ENCODE measurements at places on chromosomes 3 and 15.

DNA sequence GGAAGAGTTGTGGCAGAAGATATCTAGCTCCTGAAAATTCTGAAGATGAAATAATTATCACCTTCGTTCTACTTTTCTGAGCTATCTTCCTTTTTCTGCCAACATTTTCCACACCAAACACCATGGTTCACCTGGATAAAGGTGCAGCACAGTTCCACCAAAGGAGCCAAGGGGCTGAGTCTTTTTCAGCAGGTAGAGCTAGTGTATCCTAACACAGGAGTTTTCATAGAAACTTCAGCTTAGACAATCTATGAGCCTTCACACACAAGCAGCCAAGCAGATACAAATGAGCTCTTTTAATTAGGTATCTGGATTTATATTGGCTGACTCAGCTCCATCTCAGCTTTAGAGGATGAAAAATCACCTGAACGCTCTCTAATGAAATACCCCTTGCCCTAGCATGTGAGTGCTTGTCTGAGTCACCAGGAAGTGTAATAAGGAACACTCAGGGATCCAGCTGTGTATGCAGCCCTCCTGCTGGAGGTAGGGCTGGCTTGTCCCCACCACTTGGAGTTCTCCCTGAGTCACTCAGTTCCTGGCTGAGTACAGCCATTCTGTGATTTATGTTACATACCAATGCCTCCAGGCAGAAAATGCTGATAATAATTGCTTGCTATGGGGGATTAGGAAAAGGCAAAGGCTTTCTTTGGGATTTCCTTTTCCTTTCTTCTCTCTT lies 385.7 kb downstream of the LSAMP start:
- no peak for DNase-seq

DNA sequence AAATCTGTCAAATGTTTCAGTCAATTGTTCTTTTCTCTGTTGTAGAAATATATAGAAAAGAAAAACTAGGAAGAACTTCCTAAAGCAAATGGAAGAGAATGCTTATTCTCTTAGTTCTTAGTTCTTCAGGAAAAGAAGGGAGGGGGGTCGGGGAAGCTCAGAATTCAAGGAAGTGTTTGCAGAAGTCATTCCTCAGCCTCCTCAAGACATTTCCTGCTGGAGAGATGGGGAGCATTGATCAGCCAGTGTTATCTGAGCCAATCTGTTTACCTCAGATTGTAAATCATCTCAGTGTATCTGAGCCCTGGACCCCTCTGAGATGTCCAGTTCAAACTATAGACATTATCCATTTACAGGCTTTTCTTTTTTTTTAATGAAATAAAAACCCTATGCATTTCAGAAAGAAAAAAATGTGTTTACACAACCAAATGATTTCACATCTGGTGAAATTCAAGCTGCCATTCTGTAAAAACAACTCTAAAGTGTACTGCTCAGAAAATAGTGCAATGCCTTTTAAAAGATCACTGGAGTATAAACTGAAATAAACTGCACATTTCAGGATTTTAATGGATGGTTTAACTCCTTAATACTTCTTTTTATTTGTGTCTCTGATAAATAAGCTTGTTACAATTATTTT lies 460.7 kb downstream of the ROBO1 start:
- DNase-seq = no peak

GRCh38 chr3:157174290-157174648 lies 14.3 kb upstream of the CCNL1 start:
- DNase-seq = no peak

DNA sequence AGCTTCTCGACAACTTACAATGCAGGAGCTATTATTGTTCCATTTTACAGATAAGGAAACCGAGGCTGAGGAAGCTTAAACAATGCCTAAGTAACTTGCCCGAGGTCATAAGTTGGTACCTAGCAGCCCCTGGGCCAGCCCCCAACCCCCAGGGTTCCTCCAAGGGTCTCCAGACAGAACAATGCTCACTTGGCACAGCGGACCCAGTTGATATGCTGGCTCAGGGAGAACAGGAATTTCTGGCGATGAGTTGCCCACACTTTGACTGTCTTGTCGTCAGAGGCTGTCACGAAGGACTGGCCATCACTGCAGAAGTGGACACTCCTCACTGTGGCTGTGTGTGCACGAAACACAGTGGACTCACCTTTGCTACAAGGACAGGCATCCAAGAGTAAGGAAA lies 5.2 kb downstream of the POC1A start:
- DNase-seq = no peak

GRCh38 chr3:56800130-56800831 lies 1.5 kb downstream of the ARHGEF3 start:
- DNase-seq = peak; percentile 56

- no peak for DNase-seq
Measured at GRCh38 chr3:122572940-122573412, 4.5 kb upstream of the PARP15 start.

DNA sequence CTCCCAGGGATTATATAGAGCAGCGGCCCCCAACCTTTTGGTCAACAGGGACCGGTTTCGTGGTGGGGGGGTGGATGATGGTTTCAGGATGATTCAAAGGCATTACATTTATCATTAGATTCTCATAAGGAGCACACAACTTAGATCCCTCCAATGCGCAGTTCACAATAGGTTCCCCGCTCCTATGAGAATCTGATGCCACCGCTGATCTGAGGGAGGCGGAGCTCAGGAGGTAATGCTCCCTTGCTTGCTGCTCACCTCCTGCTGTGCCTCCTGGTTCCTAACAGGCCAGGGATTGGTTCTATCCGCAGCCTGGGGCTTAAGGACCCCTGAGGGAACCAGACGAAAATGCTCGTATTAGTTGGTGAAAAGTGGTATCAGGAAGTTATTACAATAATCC lies 1.3 kb upstream of the HACD2 start:
- DNase-seq = peak; percentile 4

DNA sequence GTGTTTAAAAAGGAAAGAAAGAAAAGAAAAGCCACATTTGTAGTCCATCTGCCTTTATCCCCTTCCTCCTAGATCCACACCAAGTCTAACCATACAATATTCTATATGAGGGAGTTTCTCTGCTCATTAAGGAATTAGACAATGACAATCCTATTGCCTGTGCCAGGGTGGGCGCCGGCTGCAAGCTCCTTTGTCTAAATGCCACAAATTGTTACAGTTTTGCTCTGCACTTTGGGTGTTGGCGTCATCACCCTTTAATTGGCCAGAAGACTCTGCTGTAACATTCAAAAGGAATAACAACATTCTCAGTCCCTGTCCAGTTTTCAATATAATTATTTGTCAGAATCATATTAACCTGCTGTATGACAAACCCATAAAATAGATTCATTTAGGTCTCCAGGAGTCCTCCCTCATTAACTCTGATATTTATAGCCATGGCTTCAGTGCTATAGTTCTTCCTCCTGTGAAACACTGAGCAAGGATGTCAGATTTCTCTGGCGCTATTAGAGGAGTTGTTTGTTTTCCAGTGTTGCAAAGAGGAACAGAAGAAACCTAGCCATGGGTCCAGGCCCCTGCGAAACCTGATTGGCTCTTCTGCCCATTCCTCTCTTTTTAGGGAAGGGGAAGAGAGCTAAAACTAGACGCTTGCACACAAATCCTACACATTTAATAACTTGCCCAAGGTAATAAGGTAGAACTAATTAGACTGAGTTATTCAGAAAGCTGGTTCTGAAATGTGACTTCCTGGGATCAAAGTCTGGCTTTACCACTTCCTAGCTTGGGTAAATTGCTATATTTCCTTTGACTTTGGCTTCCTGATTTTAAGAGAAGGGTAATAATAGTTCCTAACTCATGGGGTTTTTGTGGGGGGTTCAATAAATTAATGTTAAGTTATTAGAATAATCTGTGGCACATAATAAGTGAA lies 112.4 kb downstream of the CD47 start:
- DNase-seq = no peak

DNA sequence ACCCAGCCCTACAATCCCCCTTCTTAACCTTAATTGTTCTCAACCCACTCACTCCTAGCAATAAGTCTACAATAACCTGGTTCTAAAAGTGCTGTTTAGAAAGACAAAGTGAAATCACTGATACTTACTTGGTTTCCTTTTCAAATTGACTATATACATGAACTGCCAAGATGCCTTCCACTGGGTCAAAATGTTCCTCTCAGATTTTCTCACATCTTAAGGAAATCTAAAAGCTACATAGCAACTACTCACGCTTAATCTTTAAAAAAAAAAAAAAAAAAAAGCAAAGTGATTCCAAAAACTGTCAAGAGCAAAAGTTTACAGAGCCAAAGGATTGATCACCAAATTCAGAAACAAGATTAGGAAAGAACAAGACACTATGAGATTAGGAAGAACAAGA lies 68.7 kb upstream of the MAP4 start:
- no peak for DNase-seq

GRCh38 chr3:159797771-159798170 lies 190.9 kb upstream of the IL12A start:
- no peak for DNase-seq

- DNase-seq = no peak
Measured at GRCh38 chr3:29978036-29978435, 628.4 kb upstream of the TGFBR2 start.

DNA sequence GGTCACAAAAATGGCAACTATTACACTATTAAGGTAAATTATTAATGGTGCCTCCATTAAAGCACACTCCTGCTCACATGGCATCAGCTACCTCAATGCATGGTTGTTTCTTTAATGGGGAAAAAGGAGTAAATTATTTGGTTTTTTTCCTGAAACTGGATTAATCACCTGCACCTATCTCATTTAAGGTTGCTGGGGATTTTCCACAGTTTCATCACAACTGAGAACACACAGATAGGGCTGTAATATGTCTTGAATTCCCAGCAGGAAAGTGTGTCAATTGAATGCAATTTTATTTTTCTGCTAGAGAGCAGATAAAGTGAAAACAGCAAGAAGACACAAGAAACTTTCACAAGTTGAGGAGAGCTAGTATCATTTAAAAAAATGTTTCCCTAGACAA lies 36.4 kb downstream of the RFTN1 start:
- no peak for DNase-seq

GRCh38 chr15:29533647-29534046 lies 264.0 kb upstream of the NSMCE3 start:
- no peak for DNase-seq

DNA sequence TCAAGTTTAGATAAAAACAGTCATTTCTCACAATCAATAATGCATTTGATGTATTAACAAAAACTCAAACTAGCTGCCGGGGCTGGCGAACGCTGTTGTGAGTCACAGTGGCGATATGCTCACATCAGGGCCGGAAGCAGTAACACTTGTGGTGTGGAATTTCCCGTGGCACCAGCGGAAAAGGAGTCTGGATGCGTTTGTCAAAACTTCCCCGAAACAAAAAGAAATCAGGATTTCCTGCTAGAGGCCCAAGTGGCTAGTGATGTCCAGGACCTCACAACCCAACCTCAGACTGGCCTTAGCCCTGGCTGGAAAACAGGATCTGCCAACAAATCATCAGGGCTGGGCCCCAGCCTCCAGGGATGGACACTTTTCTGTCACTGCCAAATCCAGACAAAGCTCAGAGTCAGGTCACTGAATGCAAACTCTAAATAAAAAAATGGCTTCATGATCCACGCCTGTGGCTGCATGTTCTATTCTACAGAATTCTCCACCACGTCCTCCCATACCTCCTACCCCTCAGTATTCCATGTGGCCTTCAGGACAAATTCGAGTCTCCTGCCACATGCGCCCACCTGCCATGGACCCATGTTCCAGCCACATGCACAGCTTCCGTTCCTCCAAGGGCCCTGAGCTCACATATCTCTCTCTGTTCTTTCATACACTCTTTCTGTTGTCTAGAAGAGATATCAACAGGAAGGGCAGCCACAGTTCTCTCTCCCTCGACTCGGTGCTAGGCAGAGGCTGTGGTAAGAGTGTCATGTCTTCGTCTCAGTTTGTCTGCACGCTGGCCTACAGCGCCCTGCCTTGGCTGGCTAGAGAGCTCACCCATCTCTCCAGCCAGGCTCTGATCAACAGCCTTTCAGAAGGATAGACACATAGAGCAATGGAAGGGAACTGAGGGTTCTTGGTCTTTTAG lies 35.4 kb downstream of the EHD4 start:
- peak; percentile 58 for DNase-seq

DNA sequence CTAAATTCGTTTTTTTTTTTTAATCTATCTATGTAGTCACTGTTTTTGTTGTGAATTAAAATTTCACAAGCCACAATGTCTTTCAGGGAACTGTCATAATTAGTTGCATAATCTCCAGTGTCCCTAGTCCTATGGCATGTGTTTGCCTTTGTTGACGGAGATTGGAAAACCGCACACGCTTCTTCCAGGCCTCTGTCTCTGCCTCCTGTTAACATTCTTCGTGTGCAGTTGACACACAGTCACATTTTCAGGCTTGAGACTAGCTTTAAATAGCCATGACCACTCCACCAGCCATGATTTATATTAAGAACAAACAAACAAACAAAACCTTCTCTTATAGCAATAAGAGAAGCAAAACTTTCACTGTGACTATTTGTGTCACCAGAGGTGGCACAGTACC lies 139.8 kb downstream of the DUT start:
- DNase-seq = no peak

- no peak for DNase-seq
Measured at GRCh38 chr15:43094416-43095030, 11.3 kb downstream of the UBR1 start.

DNA sequence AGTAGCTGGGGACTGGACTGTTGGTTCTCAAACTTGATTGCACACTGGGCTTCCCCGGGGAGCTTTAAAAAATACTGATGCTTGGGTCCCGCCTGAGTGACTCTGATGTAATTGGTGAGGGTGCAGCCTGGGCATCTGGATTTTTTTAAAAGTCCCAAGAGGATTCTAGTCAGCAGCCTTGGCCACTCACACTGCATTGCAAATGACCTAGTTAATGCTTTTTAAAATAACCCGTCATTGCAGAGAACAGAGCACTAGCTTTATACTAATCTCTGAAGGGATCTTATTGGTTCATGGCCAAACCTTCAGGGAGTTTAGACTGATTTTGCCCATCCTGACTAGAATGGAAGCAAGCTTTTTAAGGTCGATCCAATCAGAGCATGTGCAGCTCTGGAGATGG lies 310.6 kb upstream of the PROK2 start:
- DNase-seq = no peak

- no peak for DNase-seq
Measured at GRCh38 chr15:89657686-89658200, 2.5 kb upstream of the KIF7 start.

GRCh38 chr15:48177383-48177765 lies 721 bp downstream of the MYEF2 start:
- no peak for DNase-seq

DNA sequence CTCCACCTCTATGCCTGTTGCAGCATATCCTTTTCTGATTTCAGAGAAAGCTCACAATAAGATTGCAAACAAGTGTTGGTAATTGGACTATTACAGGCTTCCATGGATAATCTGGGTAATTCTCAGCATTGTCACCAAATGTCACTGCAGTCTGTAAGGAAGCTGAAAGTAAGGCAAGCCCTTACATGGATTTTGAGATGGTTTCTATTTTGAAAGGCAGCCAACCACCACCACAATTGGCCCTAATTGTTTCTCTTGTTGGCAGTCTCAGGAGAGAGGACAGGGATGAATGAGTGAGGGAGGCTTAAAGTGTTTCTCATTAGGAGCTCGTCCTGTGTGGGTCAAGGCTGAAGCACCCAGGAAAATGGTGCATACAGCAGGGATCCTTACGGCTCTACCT lies 879.9 kb downstream of the TUSC7 start:
- DNase-seq = no peak

- no peak for DNase-seq
Measured at GRCh38 chr15:74610302-74610951, 5.2 kb upstream of the CLK3 start.

All from activated T-cell treated with anti-CD3 and anti-CD28 coated beads for 1 hour (primary cell).